ENCODE measurements at places on chromosomes 5 and 9.
A peak's percentile ranks its signal among the peaks of the same experiment; 100 is the strongest.

DNA sequence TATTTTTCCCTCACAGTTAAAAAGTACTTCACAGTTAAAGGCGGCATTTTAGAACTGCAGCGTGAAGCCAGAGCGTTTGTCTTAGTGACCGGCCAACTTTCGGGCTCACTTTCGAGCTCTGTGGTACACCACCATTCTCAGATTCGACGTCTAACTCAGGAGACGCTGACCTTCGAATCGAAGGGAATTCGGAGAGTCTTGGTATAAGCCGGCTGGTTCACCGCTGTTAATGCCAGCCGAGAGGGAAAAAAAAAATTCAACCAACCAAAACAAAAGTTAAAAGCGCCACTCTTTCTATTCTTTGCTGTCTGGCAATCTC lies 544 bp upstream of the SNX24 start:
- H3K27me3 ChIP-seq = peaks cover 21% of the 10 kb centered on the region
- DNase-seq = no peak
- peak overlapping the region; percentile 87 for H3K4me3 ChIP-seq
- peak overlapping the region; percentile 31 for H3K27ac ChIP-seq

- H3K4me3 ChIP-seq = no peak overlapping the region
- H3K4me1 ChIP-seq = no peaks in the 10 kb centered on the region
- DNase-seq = no peak
Observed at GRCh38 chr5:179772351-179772750, 21.4 kb upstream of the LTC4S start.

- H3K27me3 ChIP-seq = no peaks in the 10 kb centered on the region
- no peak for DNase-seq
- peak overlapping the region; percentile 39 for H3K27ac ChIP-seq
Observed at GRCh38 chr5:38533286-38534155, 22.9 kb downstream of the LIFR start.

DNA sequence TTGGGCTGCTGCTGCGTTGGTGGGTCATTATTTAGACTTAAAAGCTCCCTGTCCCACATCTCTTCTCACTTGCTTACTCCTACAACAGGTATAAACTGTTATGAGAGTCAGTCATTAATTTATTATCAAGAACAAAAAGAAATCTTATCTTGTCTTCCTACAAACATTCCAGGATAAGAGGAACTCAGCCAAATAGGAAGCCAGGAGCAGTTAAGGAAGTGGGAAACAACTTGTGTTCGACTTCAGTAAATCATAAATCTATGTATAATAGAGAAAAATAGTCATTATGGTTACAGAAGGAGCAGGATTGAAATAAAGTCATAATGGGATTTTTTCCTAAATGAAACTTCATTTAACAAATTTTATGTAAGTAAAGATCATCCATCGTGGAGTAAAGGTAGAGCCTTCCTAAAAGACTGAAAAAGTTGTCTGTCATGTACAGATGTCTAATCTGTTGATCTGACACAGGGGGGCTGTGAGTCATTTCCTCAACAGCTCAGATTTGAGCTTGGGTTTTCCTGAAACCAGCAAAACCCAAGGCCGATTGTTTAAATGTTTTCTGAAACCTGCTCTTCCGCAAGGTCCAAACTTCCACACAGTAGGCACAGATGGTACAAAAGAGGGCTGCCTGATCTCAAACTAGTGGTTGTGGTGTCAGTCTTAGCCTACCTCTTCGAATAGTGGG lies 25.3 kb upstream of the LRRTM2 start:
- H3K4me1 ChIP-seq = peaks cover 8% of the 10 kb centered on the region
- H3K27ac ChIP-seq = peak overlapping the region; percentile 59
- H3K27me3 ChIP-seq = no peaks in the 10 kb centered on the region
- no peak for DNase-seq
- peaks cover 91% of the 10 kb centered on the region for H3K36me3 ChIP-seq

DNA sequence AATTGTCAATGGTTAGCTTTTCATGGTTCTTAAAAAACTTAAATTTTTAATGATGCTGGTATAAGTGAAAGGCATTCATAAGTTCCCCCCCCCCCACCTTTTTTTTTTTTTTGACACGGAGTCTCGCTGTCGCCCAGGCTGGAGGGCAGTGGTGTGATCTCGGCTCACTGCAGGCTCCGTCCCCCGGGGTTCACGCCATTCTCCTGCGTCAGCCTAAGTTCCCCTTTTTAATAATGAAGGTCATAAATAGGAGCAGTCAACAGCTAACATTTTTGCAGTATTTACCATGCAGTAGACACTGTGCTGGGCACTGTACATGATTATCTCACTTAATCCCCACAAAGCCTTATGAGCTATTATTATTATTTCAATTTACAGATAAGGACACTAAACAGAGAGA lies 556.3 kb downstream of the PDE4D start:
- DNase-seq = no peak
- H3K4me3 ChIP-seq = no peak overlapping the region
- H3K36me3 ChIP-seq = no peaks in the 10 kb centered on the region
- H3K27ac ChIP-seq = no peak overlapping the region
- H3K4me1 ChIP-seq = peaks cover 76% of the 10 kb centered on the region

GRCh38 chr5:38968665-38969064 lies 105.5 kb downstream of the RICTOR start:
- H3K27ac ChIP-seq = no peak overlapping the region
- H3K4me1 ChIP-seq = no peaks in the 10 kb centered on the region
- H3K27me3 ChIP-seq = no peaks in the 10 kb centered on the region
- peaks cover 19% of the 10 kb centered on the region for H3K36me3 ChIP-seq

DNA sequence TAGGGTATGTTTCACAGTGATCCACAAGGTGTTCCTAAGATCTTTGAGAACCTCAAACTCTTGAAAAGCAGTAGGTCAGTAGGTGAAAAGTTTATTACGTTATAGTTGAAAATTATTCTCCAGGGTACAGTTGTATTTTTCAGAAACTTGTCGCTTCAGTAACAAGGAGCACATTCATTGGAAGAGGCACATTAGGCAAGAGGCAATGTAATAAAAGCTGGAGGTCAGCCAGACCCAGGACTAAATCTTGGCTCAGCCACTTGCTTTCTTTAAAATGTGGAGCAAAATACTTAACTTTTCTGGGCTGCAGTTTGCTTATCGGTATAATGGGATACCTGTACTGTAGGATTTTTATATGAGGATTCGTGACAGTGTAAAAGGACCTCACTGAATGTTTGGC lies 45.6 kb downstream of the TLE4 start:
- no peak for DNase-seq
- no peaks in the 10 kb centered on the region for H3K27me3 ChIP-seq
- H3K4me3 ChIP-seq = no peak overlapping the region
- H3K36me3 ChIP-seq = peaks cover 60% of the 10 kb centered on the region
- no peak overlapping the region for H3K27ac ChIP-seq

GRCh38 chr9:106075960-106076327 lies 381.6 kb downstream of the TMEM38B start:
- DNase-seq = no peak
- peaks cover 14% of the 10 kb centered on the region for H3K27me3 ChIP-seq
- H3K4me1 ChIP-seq = no peaks in the 10 kb centered on the region
- H3K4me3 ChIP-seq = no peak overlapping the region
- H3K36me3 ChIP-seq = no peaks in the 10 kb centered on the region

DNA sequence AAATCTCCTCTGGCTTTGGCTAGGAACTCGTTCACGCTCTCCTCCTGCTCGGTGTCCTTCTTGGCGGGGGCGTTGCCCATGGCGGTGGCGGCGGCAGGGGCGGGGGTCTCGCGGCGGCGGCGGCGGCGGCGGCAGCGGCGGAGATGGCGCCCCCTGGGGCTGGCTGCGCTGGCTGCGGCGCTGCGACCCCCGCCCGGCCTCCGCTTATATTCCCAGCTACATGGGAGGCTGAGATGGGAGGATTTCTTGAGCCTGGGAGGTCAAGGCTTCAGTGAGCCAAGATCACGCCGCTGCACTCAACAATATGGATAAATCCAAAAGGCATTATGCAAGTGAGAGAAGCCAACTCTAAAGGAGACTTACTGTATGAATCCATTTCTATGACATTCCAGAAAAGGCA lies at the start of gene PRKACG:
PRKACG (minus strand) TSS at position 101 of the 400 bp plus-strand sequence; CDS start at position 80, 21 bp downstream.
- H3K27ac ChIP-seq = peak within 1 kb of the TSS; percentile 36
- peaks cover 13% of the 10 kb centered on the region for H3K4me1 ChIP-seq
- H3K36me3 ChIP-seq = no peaks in the 10 kb centered on the region

- peaks cover 44% of the 10 kb centered on the region for H3K4me1 ChIP-seq
- peak; percentile 50 for DNase-seq
- H3K4me3 ChIP-seq = no peak overlapping the region
- no peak overlapping the region for H3K27ac ChIP-seq
Observed at GRCh38 chr5:16427587-16427986, 38.0 kb downstream of the ZNF622 start.

GRCh38 chr5:35924122-35924949 lies 14.1 kb downstream of the CAPSL start:
- no peak overlapping the region for H3K27ac ChIP-seq
- H3K27me3 ChIP-seq = peaks cover 84% of the 10 kb centered on the region
- H3K36me3 ChIP-seq = no peaks in the 10 kb centered on the region
- no peak for DNase-seq

GRCh38 chr9:69382135-69382534 lies 57.1 kb downstream of the ENTREP1 start:
- peaks cover 81% of the 10 kb centered on the region for H3K4me1 ChIP-seq
- H3K4me3 ChIP-seq = no peak overlapping the region
- no peak for DNase-seq
- H3K36me3 ChIP-seq = no peaks in the 10 kb centered on the region
- no peak overlapping the region for H3K27ac ChIP-seq

- peak within 1 kb of the TSS; percentile 79 for H3K4me3 ChIP-seq
- peak; percentile 54 for DNase-seq
- no peak within 1 kb of the TSS for H3K27ac ChIP-seq
Observed at GRCh38 chr5:16179511-16179935, at the start of gene MARCHF11. Gene MARCHF11, minus strand, starts transcription at chr5:16179791. Its CDS starts 216 bp downstream, at chr5:16179575.

- H3K4me1 ChIP-seq = no peaks in the 10 kb centered on the region
- peaks cover 22% of the 10 kb centered on the region for H3K27me3 ChIP-seq
- no peak overlapping the region for H3K4me3 ChIP-seq
- no peak for DNase-seq
Observed at GRCh38 chr5:176891331-176891958, 7.7 kb downstream of the HK3 start.

DNA sequence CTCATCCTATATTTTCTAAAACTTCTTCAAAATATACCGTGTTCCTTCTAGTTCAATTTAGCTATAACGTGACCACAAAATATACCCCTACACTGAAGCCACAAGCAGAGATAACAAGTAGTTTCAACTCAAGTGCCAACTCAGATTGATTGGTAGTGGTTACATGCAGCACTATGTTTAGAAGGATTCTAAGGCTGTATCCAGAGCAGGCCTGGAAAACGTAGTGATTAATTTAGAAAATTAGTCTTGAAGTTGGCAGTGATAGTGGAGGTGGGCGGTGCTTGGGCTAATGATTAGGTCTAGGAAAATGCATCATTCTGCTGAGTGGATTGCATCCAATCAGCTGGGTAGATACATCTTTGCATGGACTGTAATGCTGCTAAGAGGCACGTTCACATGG lies 61.5 kb downstream of the MAMDC2 start:
- no peaks in the 10 kb centered on the region for H3K27me3 ChIP-seq
- no peak overlapping the region for H3K4me3 ChIP-seq
- H3K36me3 ChIP-seq = no peaks in the 10 kb centered on the region

DNA sequence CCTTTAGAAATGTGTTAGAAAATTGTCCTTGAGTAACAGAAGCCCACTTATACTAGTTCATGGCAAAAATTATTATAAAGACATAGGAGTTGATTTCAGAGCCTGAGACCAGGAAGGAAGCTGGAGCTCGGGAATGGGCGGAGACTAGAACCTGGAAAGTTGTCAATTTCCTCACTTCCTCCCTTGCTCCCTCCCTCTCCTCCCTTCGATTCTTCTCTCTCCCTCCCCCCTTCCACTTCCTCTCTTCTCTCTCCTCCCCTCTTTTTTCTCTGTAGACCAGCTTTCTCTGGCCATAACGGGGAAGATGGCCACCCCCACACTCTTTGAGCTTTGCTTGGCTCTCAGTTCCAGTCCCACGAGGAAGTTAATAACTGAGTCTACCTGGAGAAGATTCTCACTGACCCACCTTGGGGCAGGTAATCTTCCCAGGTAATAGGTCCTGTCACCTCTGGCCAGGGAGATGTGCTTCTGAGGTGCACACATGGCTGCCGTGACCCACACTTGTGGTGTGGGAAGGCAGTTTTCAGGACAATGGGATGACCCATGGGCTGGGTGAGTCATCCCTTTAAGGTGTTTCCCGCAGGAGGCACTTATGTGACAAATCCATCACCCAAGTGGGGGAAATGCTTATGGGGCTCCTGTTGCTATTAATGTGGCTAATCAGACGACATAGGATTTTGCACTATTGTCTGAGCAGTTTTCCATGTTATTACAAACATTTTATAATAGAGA lies 78.7 kb downstream of the HSPA4 start:
- no peaks in the 10 kb centered on the region for H3K36me3 ChIP-seq
- H3K4me1 ChIP-seq = peaks cover 6% of the 10 kb centered on the region
- H3K27me3 ChIP-seq = peaks cover 3% of the 10 kb centered on the region
- H3K27ac ChIP-seq = no peak overlapping the region
- no peak overlapping the region for H3K4me3 ChIP-seq

GRCh38 chr5:142888469-142889085 lies 118.4 kb downstream of the ARHGAP26 start:
- H3K36me3 ChIP-seq = no peaks in the 10 kb centered on the region
- H3K4me3 ChIP-seq = no peak overlapping the region
- H3K27ac ChIP-seq = no peak overlapping the region
- H3K4me1 ChIP-seq = peaks cover 14% of the 10 kb centered on the region
